CD8-positive, alpha-beta memory T cell (primary cell): ENCODE measurements at places on chromosomes 6 and 20.

DNA sequence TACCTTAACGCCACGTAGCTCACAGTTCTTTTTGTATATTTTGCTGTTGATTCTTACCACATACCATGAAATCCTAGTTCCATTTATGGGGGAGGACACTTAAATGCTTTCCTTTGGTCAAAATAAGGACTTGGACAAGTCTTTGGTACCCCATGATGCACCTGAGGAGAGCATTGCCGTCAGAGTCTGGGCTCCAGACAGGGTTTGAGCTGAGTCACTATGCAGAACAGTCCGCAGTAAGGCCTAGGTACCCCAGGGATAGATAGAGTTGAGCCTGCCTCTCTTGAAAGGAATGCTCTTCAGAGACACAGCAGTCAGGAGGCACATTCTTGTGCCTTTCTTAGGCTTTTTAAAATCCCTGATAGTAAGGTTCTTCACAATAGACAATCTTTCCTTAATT lies 6.0 kb downstream of the PARD6B start:
- no peak for DNase-seq

DNA sequence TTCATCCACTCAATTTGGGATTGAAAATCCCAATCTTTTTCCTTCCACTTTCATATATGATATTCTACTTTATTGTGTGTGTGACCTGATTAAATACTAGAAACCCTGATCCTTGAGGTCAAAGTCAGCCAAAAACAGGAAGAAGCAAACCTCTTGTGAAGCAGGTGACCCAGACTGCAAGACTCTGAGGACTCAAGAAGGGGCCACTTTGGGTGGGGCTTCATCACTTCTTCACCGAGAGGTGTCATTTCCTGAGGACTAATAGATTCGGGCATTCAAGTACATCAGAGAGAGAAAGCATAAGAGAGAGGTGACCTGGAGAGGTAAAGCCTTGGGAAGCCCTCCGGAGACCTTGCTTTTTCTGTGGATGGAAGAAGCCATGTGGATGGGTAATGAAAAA lies 129.0 kb downstream of the CFAP61 start:
- no peak for DNase-seq

- no peak for DNase-seq
Measured at GRCh38 chr20:3046677-3047462, 1.0 kb downstream of the MRPS26 start.

GRCh38 chr20:24610341-24611115 lies 141.1 kb downstream of the SYNDIG1 start:
- no peak for DNase-seq

GRCh38 chr6:31271641-31272357 lies at the start of gene HLA-C:
HLA-C (minus strand) TSS chr6:31272092; CDS start chr6:31272071, 21 bp downstream.
- peak; percentile 91 for DNase-seq

DNA sequence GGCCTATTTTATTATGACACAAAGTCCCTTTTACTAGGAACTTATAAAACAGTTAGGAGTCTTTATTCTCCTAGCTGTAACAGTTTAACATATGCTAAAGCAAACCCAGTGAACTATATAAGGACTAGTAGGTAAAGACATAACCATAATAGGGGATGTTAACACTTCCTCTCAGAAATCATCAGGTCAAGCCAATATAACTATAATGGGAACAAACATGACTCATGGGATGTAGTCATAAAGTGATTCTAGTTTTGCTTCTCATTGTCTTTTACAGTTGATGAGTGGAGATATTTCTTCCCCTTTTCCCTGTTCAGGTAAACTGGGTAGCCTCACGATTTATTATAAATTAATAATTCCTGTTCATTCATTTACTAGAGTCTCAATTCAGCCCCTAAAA lies 9.7 kb downstream of the PTCHD4 start:
- no peak for DNase-seq

- no peak for DNase-seq
Measured at GRCh38 chr6:109240370-109241084, 141.7 kb downstream of the CD164 start.

DNA sequence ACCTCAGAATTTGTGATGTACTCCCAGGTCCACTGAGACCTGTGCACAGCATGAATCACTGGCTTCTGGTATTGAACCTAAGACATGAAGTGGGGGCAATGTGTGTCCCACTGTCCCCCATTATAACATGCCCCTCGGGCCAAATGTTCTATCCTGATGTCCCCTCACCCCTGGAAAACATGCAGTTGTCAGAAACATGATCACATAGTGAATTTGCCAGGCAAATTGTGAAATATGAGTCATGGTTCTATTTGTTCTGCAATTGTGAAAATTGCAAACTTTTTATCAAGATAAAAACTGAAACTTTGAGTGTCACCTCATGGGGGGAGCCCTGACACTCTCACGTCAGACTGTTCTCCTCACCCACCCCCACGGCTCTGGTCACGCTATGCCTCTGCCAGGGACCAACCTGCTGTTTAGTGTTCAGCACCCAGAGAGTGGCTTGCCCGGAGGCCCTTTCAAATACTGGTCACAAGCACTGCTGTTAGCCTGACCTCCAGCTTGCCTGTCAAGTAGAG lies 305.3 kb downstream of the CLIC5 start:
- DNase-seq, result no peak

GRCh38 chr20:63846128-63846771 lies 15.0 kb upstream of the ABHD16B start:
- DNase-seq, result no peak

DNA sequence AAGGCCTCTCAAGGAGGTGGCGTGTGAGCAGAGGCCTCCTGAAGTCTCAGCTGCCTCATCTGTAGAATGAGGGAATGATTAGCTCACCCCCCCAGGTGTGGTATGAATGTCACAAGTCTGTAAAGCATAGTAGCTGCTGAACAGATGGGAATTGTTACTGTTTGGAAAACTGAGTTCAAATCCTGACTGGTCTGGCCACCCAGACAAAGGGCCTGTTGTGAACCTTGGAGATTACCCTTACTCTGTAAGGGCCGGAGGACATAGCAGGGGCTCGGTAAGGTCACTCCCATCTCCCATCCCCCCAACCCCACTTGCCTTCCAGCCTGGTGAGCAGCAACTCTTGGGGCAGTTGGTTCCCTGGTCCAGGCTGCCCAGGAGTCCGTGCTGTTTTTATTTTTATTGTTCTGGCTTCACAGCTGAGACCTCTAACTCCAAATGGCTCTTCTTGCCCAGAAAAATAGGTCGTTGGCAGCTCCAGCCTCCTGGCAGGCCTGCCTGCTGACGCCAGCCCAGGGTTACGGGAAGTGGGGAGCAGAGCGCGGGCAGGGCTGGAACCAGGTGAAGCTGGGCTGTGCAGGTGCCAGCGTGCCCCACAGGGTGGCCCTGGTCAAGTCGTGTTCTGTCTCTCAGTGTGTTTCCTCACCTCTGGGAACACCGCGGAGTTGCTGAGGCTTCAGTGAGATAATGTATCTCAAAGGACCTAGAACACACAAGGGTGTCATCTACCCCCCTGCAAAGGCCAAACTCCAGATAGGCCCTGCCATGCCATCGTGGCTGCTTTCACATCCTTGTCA lies 4.5 kb upstream of the SIRPA start:
- no peak for DNase-seq

- no peak for DNase-seq
Measured at GRCh38 chr20:32680544-32681174, 6.9 kb upstream of the C20orf203 start.

DNA sequence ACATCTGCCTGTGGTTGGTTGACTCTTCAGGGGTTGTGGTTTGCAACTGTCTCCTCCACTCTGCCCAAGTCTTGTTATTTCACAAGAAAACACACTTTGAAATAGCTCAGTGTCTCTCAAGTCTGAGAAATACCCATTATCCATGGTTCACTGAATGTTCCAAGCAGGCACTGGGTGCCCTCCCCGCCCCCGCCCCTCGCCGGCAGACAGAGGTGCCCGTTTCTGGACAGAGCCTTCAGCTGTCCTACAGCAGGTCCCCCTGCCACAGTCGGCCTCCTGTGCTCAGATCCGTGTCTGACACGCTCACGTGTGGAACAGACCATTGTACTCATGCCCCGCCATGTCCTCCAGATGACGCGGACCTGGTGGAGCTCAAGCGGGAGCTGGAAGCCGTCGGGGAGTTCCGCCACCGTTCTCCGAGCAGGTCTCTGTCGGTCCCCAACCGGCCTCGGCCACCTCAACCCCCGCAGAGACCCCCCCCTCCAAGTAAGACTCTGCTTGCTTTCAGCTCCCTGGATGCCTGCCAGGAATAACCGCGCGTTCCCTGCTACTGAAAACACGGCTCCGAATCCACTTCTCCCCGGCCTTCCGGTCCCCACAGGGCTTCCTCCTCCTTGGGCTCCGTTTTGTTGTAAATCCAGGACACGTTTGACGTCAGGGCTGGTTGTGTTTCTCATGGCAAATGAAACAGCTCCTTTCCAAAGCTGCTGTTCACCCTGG lies 81.4 kb downstream of the SERAC1 start:
- no peak for DNase-seq

- peak; percentile 36 for DNase-seq
Measured at GRCh38 chr20:17617212-17617867, 47.5 kb downstream of the DSTN start.

DNA sequence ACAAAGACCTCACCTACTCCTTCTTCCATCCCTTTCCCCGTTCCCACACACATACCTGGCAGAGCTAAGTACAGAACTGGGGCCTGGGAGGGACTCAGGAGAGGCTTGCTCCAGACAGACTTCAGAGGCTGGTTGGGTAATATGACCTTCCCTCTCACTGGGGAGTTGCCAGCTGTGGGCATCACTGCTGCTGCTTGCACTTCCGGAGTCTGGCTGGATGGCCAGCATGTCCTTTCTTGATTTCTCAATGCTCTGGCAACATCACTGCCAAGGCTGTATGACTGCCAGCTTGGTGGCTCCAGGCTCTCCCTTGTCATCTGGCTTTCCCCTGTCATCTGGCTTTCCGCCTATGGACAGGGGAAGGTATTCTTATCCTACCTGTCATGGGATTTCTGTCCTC lies 47.8 kb downstream of the CDH22 start:
- no peak for DNase-seq

GRCh38 chr20:6819599-6819998 lies 52.1 kb downstream of the BMP2 start:
- no peak for DNase-seq

DNA sequence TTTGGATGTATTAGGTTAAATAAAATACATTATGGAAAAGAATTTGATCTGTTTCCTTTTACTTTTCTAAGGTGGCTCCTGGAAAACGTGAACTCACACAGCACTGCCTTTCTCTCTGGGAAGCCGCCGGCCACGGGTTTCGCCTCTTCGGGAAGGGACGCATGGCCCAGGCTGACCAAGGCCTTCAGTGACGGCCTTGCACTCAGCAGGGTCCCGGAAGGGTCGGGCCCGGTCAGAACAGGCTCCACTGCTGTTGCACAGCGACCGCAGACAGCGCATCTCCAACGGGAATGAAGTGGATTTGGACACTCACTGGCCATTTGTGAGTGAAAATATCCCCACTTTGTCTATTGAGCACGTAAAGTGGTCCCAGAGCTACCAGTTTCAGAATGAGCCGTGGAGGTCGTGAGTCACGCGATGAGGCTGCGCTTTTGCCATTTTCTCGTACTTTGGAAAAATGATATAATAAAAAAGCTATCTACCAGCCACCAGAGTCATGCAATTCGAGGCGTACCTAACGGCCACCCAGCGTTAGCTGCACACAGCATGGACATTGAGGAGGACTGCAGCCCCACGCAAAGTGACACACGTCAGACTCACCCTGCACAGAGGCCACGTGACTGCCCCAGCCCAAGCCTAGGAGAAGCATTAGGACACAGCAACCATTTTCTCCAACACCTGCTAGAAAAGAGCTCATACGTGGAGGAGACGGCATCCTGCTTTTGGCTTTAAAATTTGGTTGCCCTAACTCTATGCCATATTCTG lies 244.3 kb downstream of the TTLL2 start:
- DNase-seq, result no peak

DNA sequence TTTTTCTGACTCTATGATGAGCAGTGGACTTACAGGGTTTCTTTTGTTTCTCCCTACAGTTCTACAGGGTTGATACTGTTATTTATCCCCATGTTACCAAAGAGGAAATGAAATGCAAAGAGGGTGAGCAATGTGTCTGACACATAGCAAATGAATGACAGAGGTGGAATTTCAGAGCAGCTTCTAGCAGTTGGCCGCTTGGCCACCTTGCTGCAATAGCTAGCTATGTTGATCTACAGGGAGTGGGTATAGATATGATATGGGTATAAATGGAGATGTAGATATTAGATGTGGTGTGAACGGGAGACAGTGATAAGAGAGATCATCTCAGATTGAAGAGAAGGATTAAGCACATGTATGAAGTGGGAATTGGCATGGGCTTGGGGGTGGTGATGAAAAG lies 10.9 kb upstream of the SLC22A3 start:
- no peak for DNase-seq

- DNase-seq, result no peak
Measured at GRCh38 chr20:22744341-22745193, 160.2 kb upstream of the FOXA2 start.

- no peak for DNase-seq
Measured at GRCh38 chr20:62666736-62667529, 24.6 kb downstream of the SLCO4A1 start.

GRCh38 chr20:33022289-33022688 lies 9.2 kb upstream of the BPIFB6 start:
- no peak for DNase-seq

GRCh38 chr20:32563311-32564272 lies 21.5 kb downstream of the NOL4L start:
- no peak for DNase-seq

GRCh38 chr20:57902473-57902872 lies 192.7 kb upstream of the PMEPA1 start:
- no peak for DNase-seq
